ENCODE measurements at places on chromosomes 16 and 17.

DNA sequence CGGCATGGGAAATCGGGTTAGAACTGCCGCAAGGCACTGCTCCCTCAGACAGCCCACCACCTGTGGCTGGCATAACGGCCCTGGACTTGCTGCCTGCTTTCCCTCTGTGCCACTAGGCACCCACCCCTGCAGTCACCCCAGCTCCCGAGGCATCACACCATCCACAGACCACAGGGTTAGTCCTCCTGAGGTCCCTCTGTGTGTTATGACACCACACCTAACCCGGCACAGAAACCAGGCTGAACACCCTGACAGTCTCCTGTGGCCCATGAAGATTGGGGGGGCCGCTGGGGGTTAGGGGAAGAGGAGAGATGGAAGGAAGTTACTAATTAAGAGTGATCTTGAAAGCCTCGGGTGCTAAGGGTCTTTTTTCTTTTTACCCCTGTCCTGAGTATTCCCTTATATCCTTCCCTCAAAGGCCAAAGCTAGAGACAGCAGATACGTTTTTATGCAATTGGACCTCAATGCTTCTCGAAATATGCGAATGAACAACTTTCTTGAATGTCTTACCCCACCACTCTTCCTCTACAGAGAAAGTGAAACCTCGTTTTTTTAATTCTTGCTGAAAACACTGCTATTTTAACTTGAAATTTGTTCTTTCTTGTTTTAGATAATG, 7.0 kb downstream of the CYTH1 start:
- DNase-seq: peak; percentile 49

GRCh38 chr17:71084219-71084618, 914.9 kb downstream of the KCNJ2 start:
- DNase-seq: no peak

GRCh38 chr17:57615836-57616757, 129.0 kb downstream of the CCDC182 start:
- no peak for DNase-seq

DNA sequence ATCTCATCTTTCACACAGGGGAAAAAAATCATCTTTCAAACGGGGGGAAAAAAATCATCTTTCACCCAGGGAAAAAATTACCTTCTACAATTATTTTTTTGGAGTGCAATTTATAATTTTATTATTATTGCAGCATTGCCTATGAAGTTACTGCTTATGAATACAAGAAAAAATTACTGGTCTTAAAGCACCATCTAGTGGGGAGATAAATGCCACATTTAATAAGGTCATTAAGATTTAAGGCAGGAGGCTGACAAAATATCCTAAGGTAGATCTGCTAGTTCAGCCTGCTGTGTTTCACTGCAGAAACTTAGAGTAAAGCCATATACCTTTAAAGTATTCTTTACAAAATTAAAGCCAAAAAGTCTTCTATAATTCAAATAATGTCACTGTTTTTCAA, 13.7 kb downstream of the SHCBP1 start:
- DNase-seq: no peak

DNA sequence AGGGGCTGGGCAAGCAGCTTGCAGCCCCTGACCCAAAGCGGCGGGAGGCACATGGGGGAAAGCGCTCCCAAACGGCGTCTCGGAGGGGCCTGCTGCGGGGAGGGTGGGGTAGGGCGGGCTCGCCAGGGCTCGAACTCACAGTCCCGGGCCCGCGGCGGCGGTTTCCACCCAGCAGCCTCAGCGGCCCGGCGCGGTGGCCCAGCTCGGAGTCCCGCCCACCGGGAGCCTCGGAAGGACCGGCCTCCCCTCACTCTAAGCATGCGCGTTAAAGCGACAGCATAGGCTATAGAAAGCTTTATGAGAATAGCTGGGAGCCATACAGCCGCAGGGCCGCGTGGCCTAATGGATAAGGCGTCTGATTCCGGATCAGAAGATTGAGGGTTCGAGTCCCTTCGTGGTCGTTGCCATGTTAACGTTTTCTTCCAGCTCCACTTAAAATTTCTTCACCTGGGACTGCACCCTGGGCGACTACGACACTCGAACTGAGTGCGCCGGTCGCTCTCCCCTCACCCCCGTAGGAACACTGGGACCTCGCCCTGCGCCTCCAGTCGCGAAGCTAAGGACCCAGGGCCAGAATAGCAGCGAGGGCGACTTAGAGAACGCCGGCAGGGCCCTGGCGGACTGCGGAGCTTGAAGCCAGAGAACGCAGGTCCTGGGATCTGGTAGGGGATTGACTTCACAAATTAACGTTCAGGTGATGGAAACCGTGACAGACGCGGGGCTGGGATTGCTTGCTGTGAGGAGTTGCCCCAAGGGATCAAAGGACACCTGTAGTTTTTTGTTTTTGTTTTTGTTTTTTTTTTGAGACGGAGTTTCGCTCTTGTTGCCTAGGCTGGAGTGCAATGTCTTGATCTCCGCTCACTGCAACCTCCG, 15.8 kb downstream of the ZNF213 start:
- DNase-seq: peak; percentile 97

- DNase-seq: no peak
Observed at GRCh38 chr17:79711715-79712305, 18.9 kb upstream of the ENPP7 start.

- no peak for DNase-seq
Observed at GRCh38 chr16:67658849-67659674, 998 bp downstream of the ACD start.

- DNase-seq: no peak
Observed at GRCh38 chr17:48027322-48027981, 10.1 kb downstream of the COPZ2 start.

GRCh38 chr16:70429888-70430666, 8.8 kb downstream of the ST3GAL2 start:
- DNase-seq: no peak

DNA sequence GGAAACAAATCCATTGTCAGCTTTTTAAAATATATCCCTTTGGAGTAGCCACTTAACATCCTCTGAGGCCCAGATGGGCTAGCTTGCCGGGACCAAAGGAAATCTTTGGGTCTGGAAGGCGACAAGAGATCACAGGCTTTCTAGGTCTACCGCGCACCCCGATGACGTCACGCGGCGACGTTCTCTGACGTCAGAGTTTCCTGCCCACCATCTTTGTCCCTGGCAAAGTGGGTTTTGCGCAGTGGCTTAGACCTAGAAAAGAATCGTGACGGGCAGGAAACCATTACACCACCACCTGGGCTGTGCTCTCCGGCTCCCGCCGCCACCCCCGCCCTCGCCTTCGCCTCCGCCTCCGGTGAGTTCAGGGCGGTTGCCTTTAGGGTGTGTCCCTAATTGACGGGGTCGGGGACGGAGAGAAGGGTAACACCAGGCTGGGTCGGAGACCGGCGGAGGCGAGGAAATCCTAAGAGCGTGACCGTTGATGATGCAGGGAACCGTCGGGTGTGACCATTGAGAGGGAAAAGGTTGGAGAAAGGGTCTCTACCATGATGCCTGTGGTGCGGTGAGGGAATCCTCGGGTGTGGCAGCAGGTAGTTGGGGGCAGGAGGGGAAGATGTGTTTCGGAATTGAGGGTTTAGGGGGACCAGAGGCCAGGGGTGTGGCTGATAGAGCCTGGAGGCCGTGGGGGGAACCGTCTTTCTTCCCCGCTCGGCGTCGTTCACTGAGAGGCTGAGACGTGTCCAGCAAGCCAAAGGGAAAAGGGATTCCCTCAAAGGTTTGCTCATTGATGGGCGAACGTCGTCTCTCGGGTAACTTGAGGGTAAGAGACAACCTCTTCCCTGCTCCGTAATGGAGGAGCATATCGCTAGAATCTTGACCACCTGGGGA, at the start of gene AP2B1:
TSS of gene AP2B1 (plus strand) at position 249 of the 888 bp plus-strand sequence. CDS start 6,709 bp downstream, outside the sequence.
- peak; percentile 95 for DNase-seq

DNA sequence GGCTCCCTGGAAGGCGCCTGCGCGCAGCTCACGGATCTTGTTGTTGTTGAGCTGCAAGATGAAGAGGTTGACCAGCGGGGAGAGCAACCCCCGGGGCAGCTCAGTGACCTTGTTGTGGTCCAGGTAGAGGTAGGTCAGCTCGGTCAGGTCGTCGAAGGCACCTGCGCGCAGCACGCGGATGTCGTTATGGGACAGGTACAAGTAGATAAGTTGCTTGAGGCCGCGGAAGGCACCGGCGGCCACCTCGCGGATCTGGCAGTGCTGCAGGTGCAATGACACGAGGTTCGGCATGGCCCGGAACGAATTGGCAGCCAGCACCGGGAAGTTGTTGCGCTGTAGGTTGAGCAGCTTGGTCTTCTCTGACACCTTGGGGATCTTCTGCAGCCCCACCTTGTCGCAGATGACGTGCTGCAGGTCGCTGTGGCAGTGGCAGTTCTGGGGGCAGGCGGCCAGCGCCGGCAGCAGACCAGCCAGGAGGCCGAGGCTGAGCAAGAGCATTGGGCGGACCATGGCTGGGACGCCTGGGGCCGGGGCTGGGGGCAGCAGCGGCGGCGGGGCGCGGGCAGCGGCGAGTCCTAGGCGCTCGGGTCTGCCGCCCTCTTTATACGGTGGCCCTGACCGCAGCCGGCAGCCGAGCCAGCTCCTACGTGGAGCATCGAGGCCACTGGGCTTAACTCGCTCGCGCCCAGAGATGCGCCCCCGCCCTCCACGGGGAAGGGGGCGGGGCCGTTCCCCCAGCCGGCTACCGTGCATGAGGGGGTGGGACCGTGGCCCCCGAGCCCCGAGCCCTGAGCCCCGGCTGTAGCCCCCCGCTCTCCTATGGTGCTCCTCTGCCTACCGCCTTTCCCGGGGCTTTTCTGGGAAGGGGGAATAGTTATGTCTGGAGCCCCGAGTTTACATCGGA, at the start of gene CHAD:
TSS of gene CHAD (minus strand) at position 577 of the 904 bp plus-strand sequence. CDS start at position 510, 67 bp downstream.
- DNase-seq: no peak

DNA sequence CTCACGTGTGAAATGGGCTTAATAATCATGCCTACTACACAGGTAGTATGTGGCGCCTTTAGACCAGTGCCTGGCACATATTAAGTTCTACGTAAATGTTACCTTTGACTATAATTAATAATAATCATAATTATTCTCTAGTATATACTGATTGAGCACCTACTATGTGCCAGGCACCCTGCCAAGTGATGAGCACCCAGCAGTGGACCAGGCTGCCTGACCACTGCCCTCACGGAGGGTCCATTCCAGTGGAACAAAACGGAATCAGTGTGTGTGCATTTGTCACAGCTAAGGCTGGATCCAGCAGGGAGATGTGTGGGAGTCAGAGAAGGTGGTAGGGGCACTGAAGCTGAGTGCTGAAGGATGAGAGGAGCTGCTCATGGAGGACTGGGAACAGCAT, 30.5 kb downstream of the SEC14L5 start:
- DNase-seq: no peak

DNA sequence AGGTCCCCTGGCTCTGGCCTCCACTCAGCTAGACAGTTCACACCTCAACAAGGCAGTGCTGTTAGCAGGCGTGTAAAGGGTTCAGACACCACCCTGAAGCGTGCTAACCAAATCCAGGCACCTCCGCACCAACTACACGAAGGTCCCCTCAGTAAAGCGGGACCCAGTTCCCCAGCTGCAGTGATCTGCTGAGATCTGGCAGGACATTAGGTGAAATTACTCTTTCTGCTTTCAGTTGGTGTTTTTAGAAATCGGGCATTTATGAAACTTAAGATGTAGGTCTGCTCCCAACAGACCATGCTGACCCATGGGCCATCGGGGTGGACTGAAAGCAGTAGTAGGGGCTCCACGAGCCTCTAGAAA, 27.1 kb downstream of the FBXO31 start:
- no peak for DNase-seq

DNA sequence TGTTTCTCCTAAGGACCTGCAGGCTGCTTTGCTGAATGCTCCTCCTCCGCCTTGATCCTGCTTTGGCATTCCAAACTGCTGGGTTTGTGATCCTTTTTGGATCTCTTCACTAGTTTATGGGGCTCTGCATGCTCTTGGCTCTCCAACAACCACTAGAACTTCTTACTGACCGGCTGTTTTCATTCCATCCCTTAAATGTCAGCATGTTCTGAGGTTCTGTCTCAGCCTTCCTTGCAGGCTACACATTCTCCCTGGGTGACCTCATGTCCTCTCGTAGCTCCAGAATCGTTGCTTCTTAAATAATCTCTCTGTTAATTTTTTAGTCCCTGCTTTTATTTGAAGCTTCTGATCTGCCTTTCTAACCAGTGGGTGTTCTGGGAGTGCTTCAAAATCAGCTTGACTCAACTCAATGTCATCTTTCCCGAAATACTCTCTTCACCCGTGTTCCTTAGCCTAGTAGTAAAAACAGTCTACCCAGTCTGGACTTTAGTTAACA, 119.0 kb upstream of the HS3ST2 start:
- no peak for DNase-seq

GRCh38 chr16:2063861-2064260, 16.1 kb downstream of the TSC2 start:
- no peak for DNase-seq

GRCh38 chr16:52496051-52496876, 50.7 kb downstream of the TOX3 start:
- no peak for DNase-seq

DNA sequence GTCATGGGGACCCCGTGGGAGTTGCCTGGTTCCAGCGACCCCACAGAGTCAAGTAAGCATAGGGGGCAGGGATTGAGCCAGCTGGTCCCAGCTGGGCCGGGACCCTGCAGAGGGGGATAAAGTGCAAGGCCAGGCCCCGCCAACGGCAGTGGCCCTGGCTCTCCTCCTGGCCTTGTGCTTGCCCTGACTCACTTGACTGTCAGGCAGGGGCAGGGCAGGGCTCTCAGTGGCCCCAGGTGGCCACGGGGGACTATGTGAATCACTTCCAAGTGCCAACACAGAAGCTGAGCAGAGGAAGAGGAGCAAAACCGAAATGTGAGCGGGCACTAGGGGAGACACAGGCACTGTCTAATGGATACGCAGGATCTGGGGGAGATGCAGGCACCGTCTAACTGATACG, 21.6 kb upstream of the NCBP3 start:
- no peak for DNase-seq

DNA sequence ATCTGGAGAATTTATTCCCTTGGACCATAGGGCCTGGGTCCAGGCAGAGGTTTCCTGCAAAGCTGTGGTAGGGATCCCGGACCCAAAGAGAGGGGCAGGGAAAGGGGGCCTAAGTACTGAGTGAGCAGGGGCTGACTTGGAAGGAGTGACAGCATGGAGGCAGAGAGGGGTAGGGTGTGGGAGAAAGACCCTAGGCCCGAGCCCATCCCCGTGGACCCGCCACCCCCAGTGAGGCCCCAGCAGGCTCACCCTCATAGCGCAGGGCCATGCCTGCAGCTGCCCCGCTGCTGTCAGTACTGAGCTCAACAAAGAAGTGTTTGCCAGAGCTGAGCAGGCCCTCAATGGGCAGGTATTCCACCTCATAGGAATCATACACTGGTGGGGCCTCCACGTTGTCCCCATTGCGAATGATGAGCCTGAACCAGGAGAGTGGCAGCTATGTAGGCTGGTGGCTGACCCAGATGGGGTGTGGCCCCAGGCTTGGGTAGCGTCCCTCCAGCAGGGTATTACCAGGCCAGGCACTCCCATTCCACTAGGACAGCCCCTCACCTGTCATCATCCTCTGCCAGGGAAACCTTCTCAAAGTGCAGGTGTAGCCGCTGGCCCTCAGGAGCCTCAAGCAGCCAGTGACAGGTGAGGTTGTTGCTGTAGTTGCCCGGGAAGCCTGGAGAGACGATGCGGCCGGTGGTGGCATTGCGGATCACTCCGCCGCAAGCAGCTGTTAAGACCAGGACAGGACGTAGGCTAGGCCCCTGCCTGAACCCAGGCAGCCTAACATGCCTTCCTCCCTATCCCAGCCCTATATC, 9.1 kb upstream of the PHF12 start:
- DNase-seq: no peak

All from activated gamma-delta T cell treated with anti-CD3 and anti-CD28 coated beads, Interleukin-2, amount 50 U/mL, for 16 hours (primary cell).